ENCODE measurements at places on chromosomes 12 and 14.

GRCh38 chr12:111404362-111405148 lies 1.2 kb upstream of the SH2B3 start:
- peak; percentile 55 for DNase-seq

GRCh38 chr12:106900554-106900953 lies 55.2 kb upstream of the TMEM263 start:
- DNase-seq = no peak

DNA sequence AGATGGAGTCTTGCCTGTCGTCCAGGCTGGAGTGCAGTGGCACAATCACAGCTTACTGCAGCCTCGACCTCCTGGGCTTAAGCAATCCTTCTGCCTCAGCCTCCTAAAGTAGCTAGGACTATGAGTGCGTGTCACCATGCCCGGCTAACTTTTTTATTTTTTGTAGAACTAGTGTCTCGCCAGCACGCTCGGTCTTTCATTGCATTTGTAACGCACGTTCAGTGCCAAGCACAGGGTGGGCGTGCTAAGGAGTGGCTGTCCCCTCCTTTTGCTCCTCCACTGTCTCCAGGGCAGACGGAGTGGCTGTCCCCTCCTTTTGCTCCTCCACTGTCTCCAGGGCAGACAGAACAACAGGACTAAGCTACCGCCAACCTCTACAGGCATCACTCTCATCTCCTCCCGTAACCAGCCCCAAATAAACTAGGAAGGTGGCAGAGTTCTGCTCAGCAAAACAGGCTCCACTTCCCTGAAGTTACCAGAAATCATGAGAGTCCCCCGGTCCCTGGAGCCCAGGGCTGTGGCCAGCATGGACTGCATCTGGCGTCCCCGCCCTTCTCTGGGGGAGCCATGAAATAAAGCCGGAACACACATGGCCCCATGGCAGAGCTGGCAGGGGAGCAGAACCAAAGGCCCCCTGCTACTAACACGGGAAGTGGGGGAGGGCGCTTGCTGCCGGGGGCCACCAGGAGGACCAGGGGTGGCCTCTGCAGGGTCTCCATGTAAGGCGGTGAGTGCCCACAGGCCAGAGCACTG lies 60.2 kb downstream of the CCDC88C start:
- DNase-seq = no peak

DNA sequence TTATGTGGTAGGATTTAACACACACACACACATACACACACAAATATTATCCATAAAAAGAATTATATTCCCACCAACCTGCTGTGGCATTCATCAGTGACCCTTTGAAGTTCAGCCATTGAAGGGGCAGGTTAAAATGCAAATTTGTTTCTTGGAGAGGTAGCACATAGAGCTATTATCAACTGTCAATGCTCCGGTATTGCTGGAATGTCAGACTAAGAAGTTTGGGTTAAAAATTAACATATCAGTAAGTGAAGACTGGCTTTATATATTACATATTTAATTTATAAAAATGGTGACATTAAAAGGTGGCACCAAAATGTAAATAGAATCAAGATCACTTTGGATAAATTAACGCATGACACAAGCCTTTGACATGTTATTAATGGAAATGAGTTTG lies 207.3 kb downstream of the DAD1 start:
- DNase-seq = no peak

GRCh38 chr12:53064613-53065436 lies 14.4 kb downstream of the SPRYD3 start:
- no peak for DNase-seq

DNA sequence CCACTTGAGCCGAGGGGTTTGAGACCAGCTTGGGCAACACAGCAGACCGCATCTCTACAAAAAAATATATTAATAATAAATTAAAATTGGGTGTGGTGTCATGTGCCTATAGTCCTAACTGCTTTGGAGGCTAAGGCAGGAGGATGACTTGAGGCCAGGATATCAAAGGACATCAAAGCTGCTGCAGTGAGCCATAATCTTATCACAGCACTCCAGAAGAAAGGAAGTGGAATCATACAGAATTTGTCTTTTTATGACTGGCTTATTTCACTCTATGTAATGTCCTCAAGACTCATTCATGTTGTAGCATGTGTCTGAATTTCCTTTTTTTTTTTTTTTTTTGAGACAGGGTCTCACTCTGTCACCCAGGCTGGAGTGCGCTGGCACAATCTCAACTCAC lies 43.9 kb upstream of the NUDT4 start:
- no peak for DNase-seq

GRCh38 chr12:82517027-82517426 lies 158.7 kb downstream of the METTL25 start:
- DNase-seq = no peak

DNA sequence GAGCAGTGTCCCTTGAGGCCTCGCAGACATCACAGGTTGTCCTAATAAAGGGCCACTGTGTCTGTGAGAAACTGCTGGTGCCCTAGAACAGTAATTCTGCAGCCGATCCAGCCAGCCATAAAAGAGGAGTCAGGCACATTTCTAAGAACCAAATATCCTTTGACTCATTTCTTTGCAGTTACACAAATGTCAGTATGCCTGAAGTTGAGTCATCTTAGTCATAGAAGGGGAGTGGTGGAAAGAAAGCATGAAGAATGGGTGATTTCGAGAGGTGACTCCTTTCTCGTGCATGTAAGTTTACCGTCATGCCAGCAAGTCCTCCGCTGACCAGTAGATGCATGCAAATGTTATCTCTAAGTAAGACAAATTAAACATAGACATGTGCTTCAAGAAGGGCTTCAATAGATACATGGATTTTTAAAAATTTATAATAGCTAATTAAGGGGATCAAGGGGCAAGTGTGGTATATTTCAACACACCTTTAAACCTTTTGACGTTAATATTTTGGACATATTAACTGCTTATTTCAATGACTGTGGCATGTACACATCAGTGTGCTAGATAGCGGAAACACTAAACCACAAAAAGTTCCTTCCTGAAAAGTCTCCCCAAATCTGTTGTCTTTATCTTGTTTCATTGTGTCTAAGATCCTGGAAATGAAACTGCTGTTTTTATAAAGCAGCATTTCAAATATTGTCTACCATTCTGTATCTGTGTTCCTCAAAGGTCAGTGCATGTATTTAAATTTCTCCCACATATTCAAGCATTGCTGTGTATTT lies 497.4 kb downstream of the NPAS3 start:
- no peak for DNase-seq

DNA sequence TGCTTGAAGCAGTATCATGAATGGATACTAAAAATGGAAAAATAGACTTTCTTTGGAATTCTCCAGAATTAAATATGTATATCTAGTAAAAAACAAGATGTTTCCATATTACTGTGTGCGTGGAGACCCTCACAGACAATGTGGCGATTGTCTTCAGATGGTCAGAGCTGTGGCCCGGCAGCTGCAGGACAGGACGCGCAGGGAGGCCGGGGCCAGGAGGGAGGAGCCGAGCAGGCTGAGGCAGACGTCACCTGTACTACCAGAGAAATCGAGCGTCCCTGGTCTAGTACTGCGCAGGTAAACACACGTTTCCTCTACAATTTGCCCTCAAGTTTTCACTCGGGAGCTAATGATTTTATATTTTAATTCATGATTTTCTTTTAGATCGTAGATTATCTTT lies 22.8 kb downstream of the DDX51 start:
- DNase-seq = no peak
